ENCODE measurements at places on chromosomes 12 and 14.

DNA sequence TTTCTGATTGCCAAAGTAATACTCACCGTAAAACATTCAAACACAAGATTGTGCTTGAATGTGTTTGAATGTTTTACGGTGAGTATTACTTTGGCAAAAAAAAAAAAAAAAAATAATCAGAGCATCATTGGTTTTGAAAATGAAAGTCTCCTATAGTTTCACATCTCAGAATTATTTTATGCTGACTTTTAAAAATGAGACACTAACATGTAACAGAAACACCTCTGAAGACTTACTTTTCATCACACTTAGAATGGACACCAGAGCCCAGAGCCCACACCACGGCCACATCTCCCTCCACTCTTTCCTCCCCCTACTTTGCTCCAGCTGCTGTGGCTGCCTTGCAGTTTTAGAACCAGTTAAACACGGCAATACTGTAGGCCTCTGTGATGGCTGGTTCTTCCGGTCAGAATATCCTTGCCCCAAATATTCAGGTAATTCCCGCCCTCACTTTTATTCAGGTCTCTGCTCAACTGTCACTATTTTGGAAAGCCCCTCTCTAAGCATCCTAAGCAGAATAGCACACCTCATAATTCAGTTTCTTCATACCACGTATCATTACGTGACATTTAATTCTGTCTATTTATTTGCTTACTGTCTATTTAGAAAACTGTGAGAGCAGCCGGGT is 138.9 kb upstream of the MAX start:
- no peak for DNase-seq

GRCh38 chr12:18797604-18798003 is 59.7 kb downstream of the CAPZA3 start:
- no peak for DNase-seq

GRCh38 chr14:44756554-44756953 is 205.2 kb downstream of the KLHL28 start:
- no peak for DNase-seq

GRCh38 chr12:101799774-101800173 is 31.0 kb downstream of the GNPTAB start:
- DNase-seq, result no peak

DNA sequence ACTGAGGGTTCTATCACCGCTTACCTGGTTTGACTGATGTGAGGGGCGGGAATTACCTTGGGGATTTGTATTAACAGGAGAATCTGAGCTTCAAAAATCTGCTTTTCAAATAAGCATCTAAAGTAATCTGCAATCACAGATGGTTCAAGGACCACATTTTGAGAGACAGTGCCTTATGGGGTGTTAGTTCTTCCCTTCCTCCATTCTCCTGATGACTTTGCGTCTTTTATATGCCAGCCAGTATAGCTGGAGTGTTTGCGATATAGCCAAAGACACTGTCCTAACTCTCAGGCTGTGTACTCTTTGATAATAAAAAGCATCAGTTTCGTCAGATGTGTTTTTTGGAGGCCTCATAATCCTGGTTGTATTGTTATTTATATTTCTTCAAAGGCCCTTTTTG is 39.5 kb downstream of the PPHLN1 start:
- no peak for DNase-seq

DNA sequence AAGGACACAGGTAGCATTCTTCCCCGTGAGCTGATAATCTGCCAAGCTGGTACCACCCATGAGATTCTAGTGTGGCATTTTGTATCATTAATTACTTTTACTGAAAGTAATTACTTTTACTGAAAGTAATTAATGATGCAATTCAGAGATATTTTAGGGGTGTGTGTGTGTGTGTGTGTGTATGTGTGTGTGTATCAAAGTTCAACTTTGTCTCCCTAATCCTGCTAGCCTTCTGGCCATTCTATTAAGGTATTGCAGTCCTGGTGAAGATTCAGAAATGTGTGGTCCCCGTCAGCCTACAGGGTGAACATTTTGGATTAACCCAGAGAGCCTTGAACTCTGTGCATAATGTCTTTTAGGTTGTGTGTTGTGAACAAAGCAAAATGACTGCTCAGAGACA is 310.8 kb downstream of the ZFP36L1 start:
- DNase-seq, result no peak

DNA sequence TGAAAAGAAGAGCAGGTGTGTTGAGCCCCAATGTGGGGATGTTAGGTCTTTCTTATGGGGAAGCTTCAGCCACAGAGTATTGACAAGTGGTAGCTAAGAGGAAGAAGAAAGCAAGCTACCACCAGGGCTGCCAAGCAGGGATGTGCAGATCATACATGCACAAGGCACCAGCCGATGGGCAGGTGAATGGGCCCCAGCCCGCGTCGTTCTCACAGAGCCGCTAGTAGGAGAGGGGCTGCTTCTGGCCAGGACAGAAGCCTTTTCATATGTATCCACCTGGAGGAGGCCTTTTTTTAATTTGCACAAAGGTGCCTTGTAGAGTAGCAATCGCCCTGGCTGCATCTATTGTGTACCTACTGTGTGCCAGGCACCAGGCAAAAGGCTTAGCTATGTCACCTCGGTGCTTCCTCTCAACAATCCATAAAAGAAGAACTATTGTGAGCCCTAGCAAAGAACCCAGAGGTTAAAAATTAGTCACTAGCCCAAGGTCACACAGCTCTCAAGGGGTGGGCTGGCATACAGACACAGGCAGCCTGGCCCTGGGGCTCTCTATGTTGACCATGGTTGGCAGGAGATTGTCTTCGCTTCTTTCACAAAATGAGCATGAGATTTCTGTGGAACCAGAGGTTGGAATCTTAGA is 8.2 kb downstream of the NUAK1 start:
- DNase-seq, result no peak

DNA sequence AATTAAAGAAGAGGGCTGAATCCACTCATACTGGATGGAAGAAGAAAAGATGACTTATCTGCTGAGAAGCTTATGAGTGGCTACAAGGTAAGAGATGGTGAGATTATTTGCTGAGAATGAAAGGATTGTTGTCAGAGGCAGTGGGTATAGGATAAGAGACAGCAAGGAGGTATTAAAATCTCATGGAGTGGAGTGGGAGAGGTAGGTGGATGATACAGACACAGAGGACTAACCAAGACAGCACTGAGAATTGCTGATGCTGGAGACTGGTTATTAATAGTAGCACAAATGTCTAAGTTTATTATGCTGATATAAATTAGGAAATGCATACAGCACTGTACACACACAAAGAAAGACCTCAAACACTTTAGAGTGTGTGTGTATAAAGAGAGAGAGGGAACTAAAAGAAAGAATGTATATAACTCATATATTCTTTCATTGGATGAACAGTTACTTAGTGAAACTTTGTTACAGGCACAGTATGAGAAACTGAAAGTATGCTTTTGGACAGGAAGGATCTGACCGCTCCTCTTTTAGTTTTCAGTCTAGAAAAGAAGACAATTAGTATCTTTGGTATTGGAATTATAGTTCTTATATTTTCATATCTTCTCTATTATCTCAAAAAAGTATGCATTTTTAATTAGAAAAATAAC is 543.1 kb downstream of the LRFN5 start:
- no peak for DNase-seq

- no peak for DNase-seq
These were observed 363.1 kb downstream of the EGLN3 start for GRCh38 chr14:33587791-33588190.

Data from AG08396 (cell line).